ENCODE measurements at places on chromosomes 4 and X.

- no peak for DNase-seq
Measured at GRCh38 chr4:70594196-70594595, 2.1 kb downstream of the AMBN start.

DNA sequence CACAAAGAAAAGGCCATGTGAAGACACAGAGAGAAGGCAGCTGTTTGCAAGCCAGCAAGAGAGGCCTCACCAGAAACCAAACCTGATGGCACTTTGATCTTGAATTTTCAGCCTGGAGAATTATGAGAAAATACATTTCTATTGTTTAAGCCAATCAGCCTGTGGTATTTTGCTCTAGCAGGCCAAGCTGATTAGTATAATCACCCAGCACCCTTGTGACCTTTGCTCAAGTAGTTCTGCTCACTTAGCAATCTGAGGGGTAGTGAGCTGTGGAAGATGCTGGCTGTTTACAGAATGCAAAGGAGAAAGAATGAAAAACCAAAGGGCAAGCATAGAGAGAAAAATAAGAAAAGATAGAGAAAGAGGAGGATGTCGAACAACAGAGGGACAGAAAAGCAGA lies 396.4 kb upstream of the BOD1L1 start:
- no peak for DNase-seq

GRCh38 chr4:93831716-93832496 lies 3.4 kb downstream of the ATOH1 start:
- DNase-seq, result no peak

- no peak for DNase-seq
Measured at GRCh38 chr4:159105761-159106243, 2.9 kb downstream of the RAPGEF2 start.

GRCh38 chr4:118821590-118822293 lies 14.2 kb downstream of the SEC24D start:
- no peak for DNase-seq

- no peak for DNase-seq
Measured at GRCh38 chrX:74510401-74510800, 89.1 kb downstream of the SLC16A2 start.

DNA sequence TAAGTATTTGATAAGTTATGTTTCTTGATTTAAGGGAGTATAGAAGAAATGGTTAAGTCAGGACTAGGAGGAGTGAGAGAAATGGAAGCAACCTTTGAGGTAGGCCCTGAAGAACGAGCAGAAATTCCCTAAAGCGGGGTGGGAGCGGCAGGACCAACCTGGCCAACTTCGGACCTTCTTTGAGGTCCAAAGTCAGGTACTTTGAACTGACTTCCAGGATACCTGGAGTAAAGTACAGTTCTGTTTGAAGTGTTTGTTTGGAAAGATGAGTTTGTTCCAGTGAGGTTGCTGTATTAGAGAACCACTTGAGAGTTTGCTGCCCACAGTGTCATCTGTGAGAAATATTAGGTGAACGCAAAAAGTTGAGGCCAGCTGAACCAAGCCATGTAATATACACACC lies 11.7 kb downstream of the RNF4 start:
- no peak for DNase-seq

- no peak for DNase-seq
Measured at GRCh38 chr4:48247142-48247877, 22.3 kb downstream of the TEC start.

DNA sequence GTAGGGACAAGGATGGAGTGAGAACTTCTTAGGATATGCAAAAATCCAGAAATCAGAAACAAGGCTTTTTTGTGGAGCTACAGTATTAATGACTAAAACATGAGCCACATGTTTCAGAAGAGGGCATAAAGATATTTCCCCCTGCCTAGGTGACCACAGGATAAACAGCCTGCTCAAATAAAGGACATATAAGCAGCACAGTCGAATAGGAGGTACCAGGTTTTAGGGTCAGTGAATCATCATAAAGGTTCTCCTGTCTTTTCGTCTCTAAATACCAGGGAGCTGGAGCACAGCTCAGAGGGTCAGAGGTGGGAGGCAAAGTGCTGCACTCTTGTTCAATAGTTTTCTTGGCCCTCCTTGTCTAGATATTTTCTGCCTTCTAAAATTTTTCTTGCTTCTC lies 211.9 kb upstream of the HS3ST1 start:
- no peak for DNase-seq

DNA sequence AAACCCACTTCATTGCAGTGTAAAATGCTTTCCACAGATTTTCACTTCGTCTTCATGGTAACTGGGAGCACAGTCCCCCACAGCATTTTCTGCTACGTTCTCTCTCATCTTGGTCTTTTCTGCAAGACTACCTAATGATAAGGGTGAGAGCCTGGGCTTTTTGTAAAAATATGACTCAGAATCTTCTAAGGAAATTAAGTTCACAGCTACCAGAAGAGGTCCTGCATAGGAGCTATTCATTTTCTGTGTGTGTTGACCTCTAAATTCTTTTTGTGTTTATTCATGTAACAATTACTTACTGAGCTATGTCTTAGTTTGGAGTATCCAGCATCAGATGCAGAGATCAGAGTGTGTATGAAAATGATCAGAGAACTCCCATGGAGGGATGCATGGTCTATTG lies 192.2 kb downstream of the CPEB2 start:
- no peak for DNase-seq

DNA sequence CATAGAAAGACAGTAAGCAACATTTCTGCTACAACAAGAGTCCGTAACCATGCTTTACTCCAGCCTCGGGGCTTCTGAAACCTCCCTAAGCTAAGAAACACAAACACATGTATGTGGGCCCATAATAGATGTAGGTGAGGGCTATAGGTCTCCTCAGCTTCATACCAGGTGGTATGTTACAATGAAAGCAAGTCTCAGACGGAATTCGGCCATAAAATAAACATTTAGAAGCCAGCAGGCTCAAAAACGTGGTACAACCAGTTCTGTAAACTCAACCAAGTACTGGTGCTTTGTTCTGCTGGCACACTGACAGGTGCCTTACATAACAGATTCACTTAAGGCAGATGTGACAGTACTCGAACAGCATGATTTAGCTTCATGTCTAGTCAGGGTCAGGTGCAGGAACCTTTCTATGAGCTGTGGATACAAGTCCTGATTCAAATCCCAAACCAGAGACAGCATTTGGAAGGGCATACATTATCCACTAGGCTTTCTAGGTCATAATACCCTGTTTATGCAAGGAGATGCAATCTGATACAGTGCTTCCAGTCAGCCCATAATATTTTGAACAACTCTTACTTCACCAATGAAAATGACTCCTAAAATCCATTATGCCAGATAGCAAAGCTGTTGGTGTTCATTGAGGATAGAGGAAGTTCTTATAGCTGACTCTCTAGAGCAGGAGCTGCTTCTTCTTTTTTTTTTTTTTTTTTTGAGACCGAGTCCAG lies 113.8 kb upstream of the ENPP6 start:
- DNase-seq, result no peak

GRCh38 chr4:155690044-155690837 lies 23.6 kb downstream of the GUCY1A1 start:
- no peak for DNase-seq

GRCh38 chrX:70001269-70001668 lies 48.5 kb downstream of the AWAT2 start:
- no peak for DNase-seq

DNA sequence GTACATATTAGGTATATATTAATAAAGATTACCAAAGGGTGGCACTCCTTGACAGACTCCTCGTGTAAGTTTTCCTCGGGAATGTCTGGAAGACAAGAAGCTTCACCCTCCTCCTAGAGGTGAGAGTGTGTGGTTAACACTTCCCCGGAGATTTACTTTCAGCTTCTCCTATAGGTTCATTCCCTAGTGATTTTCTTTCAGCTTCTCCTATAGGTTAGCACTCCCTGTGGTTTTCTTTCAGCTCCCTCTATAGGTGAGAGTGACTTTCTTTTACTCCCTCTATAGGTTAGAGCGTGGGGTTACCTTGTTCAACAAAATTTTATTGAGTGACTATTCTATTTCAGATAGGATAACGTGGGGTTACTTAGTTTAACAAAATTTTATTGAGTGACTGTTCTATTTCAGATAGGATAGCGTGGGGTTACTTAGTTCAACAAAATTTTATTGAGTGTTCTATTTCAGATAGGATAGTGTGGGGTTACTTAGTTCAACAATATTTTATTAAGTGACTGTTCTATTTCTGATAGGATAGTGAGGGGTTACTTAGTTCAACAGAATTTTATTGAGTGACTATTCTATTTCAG lies 106.0 kb upstream of the PLAC1 start:
- DNase-seq, result no peak

DNA sequence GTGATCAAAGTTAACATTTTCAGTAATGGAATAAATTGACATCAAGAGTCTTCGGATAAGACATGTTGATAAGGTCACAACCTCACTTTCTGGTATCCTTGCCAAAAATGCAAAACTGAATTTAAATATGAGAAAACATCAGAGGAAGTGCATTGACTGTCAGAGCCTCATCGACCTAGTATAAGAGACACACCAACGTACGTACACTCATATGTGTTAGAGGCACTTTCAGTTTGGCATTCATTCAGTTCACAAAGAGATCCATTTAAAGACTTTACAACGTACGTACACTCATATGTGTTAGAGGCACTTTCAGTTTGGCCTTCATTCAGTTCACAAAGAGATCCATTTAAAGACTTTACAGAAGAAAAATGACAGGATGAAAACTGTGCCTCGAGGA lies 280.3 kb downstream of the INPP4B start:
- no peak for DNase-seq

DNA sequence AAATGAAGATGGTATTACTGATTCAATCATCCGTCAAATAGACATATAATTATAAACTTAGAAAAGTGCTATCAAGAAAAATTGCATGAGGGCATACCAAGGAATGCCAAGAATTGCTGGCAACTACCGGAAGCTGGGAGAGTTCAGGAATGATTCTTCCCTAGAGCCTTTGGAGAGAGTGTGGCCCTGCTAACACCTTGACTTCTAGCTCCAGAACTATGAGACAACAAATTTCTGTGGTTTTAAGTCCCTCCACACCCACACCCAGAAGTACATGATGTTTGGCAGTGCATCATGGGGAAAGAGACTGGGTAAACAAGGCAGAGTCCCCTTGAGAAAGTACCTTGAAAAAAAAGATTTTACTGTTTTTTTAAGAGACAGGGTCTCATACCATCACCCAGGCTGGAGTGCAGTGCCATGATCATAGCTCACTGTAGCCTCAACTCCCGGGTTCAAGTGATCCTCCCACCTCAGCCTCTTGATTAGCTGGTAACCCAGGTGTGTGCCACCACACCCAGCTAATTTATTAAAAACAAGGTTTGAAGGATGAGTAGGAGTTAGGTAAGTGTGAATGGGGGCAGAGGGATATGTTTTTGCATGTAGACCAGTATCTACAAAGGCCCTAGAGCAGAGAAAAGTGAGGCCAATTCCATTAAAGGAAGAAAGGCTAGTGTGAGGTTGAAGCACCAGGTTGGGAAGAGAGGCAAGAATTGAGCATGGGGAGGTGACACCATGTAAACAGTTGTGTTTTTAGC lies 53.1 kb downstream of the GSX2 start:
- DNase-seq, result no peak

GRCh38 chrX:43500246-43500645 lies 155.9 kb upstream of the MAOA start:
- no peak for DNase-seq

GRCh38 chrX:74246524-74246923 lies 57.5 kb upstream of the ZCCHC13 start:
- DNase-seq, result no peak

DNA sequence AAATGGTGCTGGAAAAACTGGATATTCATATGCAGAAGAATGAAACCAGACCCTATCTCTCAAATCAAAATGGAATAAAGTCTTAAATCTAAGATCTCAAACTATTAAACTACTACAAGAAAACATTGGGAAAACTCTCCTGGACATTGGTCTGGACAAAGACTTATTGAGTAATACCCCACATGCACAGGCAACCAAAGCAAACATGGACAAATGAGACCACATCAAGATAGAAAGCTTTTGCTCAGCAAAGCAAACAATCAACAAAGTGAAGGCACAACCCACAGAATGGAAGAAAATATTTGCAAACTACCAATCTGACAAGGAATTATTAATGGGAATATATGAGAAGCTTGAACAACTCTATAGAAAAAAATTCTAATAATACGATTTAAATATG lies 284.4 kb upstream of the FGF16 start:
- no peak for DNase-seq

- DNase-seq, result no peak
Measured at GRCh38 chrX:34238896-34239295, 106.8 kb upstream of the FAM47A start.

DNA sequence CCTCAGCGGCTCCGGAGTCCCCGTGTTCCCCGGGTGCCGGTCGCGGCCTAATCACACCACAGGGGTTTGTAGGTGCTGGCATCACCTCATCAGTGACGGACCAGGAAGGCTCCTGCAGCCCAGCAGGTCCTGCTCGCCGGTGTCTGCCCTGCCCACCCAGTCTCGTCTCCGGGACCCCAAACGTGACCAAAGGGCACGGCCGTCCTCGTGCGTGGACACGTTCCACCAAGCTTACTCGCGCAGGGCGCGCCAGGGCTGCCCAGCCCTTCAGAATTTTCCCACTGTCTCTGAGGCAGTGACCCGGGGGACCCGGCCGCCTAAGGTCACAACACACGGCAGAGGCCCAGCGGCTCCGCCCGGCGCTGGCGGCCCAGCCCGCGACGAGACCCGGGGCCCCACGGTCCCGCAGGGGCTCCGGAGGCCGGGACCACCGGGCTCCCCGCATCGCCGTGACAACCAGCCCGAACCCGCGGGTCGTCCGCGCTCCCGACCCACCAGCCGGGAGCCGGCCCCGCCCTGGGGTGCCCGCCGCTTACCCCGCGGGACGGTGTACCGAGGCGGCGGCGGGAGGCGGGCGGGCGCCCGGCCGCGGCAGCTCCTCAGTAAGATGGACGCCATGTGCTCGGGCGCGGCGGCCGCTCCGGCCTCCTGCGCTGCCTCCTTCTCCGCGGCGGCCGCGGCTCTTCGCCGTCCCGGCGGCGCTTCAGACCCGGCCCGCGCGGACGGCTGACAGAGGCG lies 454 bp downstream of the LETM1 start:
- DNase-seq, result no peak

DNA sequence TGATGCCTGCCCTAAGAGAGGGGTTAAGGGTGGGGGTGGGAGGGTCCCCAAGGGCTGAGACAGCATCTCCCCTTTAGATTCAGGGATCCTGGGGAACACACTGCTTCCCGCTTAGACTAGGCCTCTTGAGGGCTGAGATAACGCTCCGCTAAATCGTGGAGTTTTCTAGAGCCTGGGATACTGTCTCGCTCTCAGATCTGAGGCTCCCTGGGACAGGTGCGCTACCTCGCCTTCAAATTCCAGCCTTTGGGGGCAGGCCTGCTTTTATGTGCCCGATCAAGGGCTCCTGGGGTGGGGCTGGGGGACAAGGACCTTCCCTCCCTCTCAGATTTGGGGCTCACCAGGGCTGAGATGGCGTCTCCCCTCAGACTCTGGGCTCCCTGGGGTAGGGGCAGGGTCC lies 440 bp upstream of the ARHGAP36 start:
- DNase-seq, result no peak

- no peak for DNase-seq
Measured at GRCh38 chrX:118554511-118554910, 58.9 kb downstream of the DOCK11 start.

GRCh38 chr4:99447079-99447478 lies 11.9 kb upstream of the ADH7 start:
- no peak for DNase-seq

- no peak for DNase-seq
Measured at GRCh38 chr4:123077330-123077729, 154.9 kb upstream of the NUDT6 start.

- no peak for DNase-seq
Measured at GRCh38 chr4:38511702-38512101, 152.3 kb upstream of the KLF3 start.
